SW 1271 (cell line): ENCODE measurements at places on chromosomes 2 and 18.

DNA sequence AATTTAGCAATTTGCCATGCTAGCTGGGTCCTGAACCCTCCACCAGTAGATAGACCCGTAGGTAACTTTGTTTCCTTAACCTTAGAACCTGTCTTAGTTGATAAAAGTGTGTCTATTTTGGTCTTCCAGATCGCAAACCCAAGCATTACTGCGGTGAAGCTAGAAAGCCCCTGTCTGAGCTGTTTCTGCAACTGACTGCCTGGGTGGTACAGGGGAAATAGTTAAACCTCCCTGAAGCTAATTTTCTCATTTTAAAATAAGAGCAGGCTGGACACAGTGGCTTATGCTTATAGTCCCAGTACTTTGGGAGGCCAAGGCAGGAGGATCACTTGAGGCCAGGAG is 101.7 kb upstream of the MSH2 start:
- DNase-seq, result no peak

DNA sequence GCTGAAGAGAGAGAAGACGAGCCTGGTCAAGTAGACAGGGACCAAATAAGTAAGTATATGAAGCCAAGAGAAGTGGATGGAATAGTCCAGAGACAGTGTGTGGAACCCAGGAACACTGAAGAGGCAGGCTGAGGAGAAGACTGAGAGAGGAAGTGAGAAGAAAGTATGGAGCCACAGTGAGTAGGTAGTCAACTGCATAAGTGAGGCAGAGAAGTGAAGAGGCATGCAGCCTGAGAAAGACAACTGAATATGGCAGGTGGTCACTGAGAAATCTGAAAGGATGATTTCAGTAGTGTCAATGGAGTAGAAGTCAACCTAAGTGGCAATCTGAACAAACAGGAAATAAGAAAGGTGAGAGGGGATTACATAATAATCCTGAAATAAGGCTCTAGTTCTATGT is 55.4 kb downstream of the CWC22 start:
- DNase-seq, result no peak

DNA sequence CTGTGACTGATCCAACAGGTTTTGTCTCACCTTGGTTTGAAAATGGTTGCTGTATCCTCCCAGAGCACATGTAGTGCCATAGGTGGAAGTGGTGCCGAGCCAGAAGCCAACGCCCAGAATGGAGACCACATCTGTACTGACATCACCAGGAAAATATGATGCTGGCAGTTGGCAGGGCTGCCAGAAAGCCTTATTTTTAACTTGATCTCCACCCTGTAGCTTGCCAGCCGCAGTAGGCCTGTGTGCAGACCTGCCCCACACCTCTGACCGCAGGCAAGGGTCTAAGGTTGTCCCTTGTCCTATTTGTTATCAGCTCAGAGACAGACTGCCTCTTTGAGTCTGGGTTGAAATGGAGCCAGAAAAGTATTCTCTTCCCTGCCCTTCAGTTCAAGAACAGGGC is 123.5 kb upstream of the EML6 start:
- DNase-seq, result no peak

- no peak for DNase-seq
Measured at GRCh38 chr2:200716386-200716785, 95.3 kb upstream of the BZW1 start.

DNA sequence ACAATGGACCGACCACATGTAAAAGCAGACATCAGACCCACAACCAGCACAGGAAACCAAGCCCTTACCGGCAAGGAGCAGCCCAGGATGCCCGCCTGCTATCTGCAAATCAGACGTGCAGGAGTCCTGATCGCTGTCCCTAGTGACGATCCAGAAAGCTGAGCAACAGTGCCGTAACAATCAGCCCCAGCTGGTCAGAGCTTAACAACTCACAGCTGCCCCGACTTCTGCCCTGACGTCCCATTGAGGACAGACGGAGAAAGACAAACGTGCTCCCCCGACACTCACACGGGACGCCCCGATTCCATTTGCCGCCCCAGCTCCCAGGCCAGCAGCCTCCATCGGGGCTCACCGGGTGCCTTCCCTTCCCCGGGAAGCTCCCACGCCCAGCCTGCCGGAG is 39.8 kb upstream of the PXDN start:
- DNase-seq, result no peak

GRCh38 chr2:144215701-144216675 is 303.9 kb downstream of the ZEB2 start:
- DNase-seq, result no peak

DNA sequence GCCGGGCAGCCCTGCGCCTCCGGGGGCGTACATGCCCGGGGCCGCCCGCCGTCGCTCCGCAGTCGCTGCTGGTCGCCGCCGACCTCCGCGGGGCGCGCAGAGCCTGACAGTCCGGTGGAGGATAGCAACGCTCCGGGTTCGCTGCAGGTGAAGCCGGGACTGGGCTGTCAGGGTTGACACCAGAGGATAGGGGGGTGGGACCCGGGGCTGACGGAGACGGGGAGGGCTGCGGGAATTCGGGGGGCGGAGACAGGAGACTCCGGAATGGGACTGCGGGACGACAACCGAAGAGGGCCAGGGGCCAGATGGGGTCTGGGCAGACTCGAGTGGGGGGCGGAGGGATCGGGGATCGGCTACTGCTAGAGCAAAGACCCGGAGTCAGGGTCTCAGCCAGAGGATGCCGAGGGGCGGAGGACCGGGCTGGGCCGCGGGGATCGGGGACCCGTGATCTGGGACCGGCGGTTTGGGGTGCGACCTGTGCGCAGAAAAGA is 403 bp downstream of the TMEM127 start:
- DNase-seq, result no peak

GRCh38 chr2:27838502-27838901 is 51.7 kb downstream of the RBKS start:
- DNase-seq, result no peak

DNA sequence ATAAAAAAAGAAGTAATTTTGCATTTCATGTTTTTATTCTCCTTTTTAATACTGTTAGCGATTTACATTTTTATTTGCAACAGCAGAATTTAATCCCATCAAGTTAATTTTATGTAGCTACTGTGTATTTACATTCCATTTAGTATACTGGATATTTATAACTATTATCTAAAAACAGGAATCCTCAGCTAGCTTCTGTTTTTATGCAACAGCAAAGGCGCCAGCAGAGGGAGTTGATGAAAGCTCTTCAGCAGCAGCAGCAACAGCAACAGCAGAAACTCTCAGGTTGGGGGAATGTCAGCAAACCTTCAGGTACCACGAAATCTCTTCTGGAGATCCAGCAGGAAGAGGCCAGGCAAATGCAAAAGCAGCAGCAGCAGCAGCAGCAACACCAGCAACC is 26.2 kb upstream of the SNORC start:
- DNase-seq, result no peak

- DNase-seq, result no peak
Measured at GRCh38 chr2:200667413-200667812, 81.6 kb downstream of the AOX1 start.

DNA sequence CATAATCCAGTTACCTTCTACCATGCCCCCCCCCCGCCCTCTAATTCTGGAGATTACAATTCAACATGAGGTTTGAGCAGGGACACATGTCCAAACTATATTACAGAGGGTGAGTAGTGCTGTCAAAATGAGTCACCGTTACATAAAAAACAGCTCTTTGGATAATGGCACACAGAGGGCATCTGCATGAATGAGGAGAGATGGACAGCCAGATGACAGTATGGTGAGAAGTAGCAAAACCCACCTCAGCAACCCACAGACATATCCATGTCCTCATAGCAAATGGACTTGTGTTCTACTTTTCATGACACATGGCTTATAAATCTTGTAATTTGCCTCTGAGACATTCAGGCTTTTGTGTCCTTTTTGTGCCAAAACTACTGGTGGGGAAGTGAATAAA is 132.0 kb downstream of the EML6 start:
- no peak for DNase-seq

DNA sequence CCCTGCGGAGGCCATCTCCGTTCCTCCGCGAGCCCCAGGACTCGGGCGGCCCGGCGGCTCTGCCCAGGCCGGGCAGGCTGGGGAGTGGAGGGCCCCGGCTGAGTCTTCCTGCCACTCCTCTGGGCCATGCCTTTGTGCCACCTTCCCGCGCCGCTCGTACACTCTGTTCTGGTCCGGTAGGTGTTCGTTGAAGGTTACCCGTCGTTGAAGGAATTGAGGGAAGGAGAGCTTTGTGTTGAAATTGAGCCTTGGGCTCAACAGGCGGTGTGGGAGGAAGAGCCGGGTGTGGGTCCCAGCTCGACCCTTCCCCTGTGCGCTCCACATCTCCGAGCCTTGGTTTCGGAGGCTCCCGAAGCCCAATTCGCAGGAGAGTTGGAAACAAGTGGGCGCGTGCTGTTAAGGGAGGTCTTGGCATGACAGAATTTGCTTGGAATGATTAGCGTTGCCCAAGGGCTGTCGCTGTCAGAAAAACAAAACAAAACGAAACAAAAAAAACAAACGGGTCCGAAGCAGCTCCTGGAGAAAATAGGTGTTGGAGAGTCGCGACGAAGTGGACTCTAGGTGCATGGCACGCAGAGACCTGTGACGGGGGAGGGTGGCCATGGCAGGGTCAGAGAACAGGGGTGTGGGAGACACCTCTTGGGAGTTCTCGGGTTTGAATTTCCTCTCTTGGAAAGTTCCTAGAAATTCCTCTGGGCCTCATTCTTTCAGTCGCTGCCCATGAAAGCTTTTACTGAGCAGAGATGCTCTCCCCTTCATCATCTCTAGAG is 1.2 kb upstream of the MZT2A start:
- DNase-seq, result no peak

DNA sequence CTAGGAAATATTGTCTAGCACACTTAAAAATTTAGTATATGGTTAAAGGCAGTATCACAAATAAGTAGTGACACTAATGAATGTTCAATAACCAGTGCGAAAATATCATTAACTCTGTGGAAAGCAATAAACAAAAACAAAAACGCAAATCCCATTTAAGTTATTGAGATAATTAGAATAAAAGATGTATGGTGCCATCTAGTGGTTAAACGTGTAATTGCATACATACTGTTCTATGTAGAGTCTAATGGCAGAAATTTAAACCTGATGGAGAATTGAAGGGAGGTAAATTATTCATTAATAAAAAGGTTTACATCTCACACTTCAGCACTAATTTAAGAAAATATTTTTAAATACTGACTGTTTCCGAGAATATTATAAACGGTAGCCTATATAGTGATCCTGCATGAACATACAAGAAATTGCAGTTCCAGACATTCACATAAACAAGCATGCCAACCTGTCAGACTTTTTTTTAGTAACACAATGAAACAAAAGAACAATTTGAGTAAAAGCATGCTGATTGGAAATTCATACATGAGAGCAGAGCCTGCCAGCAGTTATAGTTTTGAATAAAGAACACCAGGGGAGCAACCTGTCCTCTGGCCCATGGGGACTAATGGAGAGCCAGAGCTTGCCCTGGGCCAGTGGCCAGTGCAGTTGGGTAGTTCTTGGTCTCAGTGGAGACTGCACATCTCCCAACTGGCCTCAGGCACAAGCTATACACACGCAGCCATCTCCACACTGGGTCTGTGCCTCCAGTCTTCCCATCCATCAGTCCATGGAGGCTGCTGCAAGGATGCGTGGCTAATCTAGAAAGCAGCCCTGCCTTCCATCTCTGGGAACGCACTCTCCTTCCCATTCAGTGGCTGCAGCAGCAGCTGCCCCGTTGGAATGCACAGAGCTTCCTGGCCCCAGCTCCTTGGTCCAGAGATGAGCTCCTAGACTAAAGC is 28.0 kb downstream of the GCG start:
- peak; percentile 47 for DNase-seq

GRCh38 chr18:62539284-62540165 is 16.7 kb downstream of the ZCCHC2 start:
- no peak for DNase-seq

DNA sequence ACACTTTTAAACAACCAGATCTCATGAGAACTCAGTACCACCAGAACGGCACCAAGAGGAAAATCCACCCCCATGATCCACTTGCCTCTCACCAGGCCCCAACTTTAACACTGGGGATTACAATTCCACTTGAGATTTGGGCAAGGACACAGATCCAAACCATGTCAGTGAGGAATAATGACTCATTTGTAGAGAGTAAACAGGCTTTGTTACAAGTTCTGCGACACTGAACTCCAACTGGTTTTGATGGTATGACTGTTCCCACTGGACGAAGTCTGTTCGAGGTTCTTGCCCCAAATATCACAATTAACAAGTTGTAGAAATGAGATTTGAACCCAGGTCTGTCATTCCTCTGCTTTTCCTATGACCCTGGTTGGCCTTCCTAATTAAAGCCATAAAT is 718.1 kb upstream of the ID2 start:
- DNase-seq, result no peak
